ENCODE measurements at places on chromosomes 11 and 22.

DNA sequence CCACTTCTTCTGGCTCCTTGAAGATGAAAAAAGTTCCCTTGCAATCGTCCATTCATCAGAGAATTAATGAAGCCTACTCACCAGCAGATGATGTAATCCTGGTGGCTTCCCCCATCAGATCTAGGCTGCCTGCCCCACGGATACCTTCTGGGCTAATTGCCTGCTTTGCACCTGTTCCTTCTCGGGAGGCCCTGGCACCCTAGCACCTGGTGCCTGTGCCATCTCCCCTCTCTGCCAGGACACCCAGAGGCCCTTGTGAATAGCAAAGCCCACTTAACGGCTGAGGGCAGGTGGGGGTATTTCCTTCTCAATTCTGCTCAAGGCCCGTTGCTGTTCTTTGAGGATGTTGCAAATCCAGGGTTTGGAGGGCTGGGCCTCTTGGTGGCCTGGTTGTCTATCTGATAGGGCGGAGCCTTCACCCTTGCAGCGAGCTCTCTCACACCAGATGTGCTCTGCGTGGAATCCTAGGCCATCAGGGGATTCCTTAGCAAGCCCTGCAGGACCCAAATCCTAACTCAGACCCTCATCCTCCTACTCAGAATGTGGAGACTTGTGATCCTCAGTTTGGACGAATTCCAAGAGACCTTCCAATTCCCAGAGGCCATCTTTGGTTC is at the start of gene LMO2:
Gene LMO2, minus strand, starts transcription at position 363 of the 614 bp plus-strand sequence. CDS start 22,360 bp downstream, outside the sequence.
- peak; percentile 93 for DNase-seq

DNA sequence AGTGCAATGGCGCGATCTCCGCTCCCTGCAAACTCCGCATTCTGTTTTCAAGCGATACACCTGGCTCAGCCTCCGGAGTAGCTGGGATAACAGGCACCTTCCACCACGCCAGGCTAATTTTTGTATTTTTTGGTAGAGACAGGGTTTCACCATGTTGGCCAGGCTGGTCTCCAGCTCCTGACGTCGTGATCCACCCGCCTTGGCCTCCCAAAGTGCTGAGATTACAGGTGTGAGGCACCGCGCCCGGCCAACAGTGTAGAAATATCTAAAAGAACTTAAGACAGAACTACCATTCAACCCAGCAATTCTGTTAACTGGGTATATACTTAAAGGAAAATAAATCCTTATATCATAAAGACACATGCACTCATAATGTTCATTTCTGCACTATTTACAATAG is 335.3 kb upstream of the LUZP2 start:
- no peak for DNase-seq

DNA sequence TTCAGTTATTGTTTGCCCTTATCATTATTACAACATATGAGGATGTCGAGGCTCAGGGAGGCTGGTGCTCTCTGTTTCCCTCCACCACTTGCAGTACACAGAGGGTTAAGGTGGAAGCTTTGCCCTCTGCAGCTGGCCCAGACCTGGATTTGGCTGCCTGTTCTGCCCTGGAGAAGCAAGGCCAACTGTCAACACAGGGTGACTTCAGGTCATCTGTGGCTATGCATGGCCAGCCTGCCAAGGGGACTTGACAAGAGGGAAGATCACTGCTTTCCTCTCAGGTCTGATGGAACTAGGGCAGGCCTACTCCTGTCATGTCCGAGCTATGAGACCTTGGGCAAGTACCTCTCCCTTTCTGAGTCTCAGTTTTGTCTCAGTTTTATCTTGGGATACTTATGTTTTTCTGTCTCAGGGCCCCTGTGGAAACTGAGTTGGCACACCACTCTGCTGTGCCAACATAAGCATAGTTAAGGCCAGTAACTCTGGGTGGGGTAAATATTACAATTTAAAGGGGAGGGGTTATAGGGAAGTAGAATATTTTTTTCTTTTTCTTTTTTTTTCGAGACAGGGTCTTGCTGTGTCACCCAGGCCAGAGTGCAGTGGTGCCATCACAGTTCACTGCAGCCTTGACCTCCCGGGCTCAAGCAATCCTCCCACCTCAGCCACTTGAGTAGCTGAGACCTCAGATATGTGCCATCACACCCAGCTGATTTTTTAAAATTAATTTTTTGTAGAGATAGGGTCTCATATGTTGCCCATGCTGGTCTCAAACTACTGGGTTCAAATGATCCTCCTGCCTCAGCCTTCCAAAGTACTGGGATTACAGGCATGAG is 2.4 kb upstream of the THRSP start:
- DNase-seq: peak; percentile 36

DNA sequence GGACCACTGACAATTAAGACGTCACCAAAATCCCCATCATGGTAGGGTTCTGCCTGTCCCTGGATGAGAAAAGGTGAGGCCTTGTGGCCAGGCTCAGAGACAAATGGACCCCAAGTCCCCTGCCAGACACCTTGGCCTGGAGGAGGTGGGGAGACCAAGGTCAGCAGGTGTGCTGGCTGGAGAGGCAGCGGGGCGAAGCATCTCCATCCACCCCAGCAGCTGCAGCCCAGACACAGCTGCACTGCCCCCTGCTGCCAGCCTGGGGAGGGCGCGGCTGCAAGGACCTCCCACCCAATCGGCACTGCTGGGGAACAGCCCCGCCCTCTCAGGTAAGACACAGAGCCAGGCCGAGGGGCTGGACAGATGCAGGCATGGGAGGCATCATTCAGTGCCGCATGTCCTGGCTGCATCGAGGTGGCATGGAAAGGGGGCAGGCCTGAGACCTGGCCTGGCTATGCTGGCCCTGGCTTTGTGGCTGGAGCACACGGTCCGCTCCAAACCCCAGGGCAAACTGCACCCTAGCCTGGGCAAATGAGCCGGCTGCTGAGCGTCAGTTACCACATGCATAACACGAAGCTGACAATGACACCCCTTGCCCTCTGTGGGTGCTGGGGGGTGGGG is 12.2 kb upstream of the MFNG start:
- DNase-seq: no peak

- DNase-seq: no peak
Measured at GRCh38 chr22:46081036-46081830, 69.1 kb upstream of the PPARA start.
